ENCODE measurements at places on chromosomes 13 and 19.
A peak's percentile ranks its signal among the peaks of the same experiment; 100 is the strongest.

DNA sequence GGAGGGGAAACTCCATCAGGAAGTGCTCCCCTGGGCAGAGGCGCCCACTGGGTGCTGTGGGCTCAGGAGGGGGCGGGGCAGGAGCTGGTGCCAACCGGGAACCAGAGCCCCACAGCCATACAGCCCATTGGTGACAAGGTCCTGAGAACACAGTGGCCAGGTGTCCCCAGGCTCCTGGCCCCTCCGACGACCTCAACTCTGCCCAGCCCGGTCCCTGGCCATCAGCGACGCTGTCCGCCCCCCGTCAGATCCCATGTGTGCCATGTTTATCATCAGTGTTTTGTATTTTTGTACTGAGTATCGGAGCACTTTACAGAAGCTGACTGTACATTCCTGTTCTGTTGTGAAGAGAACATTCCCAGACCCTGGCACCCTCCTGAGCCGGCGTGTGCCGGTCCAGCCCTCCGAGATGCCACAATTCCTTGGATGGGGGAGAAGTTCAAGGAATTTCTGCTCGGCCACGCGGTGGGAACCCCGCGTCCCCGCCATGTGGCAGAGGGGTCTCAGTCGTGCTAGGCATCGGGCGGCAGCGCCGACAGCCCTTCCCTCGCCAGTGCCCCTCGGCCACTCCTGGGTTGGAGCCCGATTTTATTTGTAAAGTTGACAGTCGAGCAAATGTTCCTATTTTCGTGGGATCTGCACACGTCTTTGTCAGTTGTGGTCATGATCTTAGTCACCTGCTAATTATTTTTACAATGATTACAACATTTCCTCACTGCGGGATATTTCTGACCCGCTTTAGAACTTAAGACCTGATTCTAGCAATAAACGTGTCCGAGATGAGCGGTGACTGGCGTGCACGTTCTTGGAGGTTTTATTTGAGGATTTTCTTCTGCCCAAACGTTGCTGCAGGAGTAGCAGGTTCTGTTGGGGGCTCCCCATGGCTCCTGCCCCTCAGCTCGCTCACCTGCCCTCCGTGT is 16.9 kb downstream of the PEX11G start:
- DNase-seq = no peak

DNA sequence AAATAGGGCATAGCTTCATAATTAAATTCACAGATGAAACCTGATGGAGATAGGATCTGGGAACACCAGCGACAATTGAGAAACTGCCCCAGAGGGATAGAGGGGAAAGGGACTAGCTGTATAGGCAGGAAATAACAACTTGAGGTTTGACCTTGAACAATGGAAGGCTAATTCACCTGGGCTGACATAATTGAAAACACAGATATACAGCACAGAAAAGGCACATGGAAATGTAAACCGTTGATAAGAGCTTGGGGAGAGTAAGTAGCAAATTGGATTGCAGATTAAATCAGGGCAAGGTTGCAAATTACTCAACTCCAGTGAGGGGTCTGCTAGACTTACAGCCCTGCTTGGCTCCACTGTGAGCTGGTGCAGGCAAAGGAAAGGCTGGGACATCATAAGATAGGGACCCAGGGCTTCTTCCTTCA is 246.7 kb downstream of the DLEU7 start:
- DNase-seq = no peak

DNA sequence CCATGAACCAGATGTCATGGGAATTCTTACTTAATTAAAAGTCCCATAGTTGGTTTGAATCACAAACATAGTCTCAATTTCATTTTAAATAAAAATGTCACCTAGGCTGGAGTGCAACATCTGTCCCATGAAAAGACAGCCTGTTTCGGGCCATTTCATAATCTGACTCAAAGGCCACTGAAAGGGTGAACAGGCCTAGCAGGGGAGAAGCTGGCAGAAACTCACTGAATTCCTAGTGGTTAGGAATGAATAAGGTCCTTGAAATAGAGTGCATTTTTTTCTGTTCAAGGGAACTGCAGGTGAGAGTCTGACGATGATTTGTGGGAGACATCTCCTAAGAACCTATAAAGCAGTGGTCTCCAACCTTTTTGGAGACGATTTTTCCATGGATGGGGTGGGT is 44.0 kb upstream of the PCCA start:
- DNase-seq = no peak

GRCh38 chr19:1076951-1077350 is 10.0 kb downstream of the ARHGAP45 start:
- DNase-seq = peak; percentile 76

DNA sequence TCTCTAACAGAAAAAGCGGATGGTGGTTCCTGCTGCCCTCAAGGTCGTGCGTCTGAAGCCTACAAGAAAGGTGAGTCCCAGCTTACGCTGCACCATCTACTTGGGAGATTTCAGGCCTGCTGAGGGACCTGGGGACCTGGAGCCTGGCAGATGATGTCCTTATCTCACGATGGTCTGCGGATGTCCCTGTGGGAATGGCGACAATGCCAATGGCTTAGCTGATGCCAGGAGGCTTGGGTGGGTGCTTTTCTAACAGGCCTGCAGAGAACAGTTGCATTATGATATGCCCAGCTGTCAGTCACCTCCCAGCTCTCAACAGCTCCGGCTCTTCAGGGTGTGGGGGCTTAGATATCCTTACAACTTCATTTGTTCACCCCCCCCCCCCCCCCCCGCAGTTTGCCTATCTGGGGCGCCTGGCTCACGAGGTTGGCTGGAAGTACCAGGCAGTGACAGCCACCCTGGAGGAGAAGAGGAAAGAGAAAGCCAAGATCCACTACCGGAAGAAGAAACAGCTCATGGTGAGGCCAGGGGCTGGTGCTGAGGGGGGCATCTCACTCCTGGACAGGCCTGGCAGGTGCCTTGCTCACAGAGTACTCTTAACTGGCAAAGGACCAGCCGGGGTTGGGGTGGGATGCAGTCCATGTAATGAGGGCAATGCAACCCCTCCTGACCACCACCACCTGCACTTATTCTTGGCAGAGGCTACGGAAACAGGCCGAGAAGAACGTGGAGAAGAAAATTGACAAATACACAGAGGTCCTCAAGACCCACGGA is 3.8 kb downstream of the RPL13A start:
- DNase-seq = no peak

DNA sequence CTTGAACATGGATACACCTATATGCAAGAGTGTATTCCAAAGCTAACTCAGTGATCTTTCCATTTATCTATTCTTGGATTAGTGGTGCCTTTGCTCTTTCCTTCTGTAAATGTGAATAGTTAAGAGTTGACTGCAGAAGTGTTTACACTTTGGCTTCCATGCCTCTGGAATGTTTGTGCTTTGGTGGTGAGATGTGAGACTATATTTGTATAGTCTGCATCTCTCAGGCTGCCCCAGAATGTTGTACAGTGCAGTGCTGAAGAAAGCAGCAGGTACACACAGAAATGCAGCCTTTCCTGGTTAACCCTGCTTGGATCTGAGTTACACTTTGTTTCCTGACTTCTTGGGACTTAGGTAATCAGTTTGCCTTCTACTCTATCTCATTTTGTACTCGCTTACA is 90.2 kb downstream of the DNAJC15 start:
- no peak for DNase-seq

GRCh38 chr19:15244808-15245207 is 12.6 kb upstream of the EPHX3 start:
- DNase-seq = no peak

GRCh38 chr13:62014299-62014698 is 598.6 kb upstream of the PCDH20 start:
- DNase-seq = no peak

DNA sequence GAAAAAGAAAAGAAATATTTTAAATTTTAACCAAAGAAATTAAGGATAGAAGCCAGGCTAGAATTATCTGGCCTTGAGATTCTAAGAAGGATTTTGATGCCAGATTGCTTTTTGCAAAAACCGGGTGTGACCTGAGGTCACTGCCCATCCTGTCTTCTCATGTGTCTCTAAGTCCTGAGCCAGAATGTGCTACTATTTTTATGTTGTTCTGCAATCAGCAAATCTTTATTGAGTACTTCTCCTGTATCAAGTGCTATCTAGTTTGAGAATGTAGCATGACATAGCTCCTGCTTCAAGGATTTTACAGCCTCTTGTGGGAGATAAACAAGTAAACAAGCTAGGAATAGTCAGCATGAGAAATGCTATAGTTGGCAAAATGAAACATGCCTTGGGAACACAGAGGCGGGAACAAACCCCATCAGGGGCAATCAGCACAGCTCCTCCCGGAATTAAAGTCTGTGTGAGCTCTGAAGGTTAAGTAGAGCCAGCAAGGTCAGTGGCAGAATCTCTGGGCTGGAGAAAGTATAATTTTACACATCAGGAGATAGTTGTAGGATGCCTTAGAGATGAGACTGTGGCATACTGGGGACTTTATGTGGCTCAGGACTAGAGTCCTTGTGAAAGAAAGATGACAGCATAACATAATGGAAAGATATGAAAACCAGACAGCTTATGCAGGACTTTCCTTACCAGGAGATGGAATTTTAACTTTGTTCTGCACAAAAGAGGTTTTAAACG is 899.5 kb upstream of the SLC10A2 start:
- no peak for DNase-seq

GRCh38 chr13:58744686-58745085 is 1113.1 kb downstream of the PCDH17 start:
- no peak for DNase-seq

GRCh38 chr19:52331757-52332156 is 4.3 kb upstream of the ZNF610 start:
- no peak for DNase-seq

- no peak for DNase-seq
Measured at GRCh38 chr13:60627071-60627686, 230.2 kb downstream of the TDRD3 start.

DNA sequence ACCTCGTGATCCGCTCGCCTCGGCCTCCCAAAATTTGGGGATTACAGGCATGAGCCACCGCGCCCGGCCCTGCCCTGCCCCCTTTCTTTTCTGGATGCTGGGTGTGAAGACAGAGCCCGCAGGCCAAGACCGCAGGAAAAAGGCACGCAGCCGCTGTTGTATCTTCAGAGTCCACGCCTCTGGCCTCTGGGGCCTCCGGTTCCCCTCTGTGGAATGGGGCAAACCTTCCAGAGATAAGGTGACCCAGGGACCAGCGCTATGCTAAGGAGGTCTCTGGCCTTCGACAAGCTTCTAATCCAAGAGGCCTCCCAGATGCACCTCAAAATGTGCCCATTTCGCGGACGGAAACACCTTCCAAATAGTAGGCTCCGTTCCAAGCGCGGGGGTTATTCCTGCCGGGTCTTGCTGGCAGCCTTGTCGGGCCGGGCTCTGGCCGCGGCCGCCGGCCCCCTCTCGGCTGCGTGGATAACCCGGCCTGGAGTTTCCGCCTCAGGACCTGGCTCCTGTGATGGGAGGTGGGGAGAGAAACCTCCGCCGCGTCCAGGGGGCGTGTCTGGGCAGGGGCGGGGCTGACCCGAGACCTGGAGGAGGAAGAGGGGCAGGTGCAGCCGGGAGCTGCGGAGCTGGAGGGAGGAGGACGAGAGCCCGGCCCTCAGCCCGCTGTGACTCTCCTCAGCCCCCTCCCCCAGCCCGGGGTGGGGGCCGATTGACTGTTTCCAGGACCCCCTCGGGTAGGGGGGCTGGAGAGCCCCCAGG is 13.1 kb downstream of the TJP3 start:
- peak; percentile 83 for DNase-seq

GRCh38 chr19:47089767-47090350 is 23.7 kb downstream of the ZC3H4 start:
- no peak for DNase-seq

DNA sequence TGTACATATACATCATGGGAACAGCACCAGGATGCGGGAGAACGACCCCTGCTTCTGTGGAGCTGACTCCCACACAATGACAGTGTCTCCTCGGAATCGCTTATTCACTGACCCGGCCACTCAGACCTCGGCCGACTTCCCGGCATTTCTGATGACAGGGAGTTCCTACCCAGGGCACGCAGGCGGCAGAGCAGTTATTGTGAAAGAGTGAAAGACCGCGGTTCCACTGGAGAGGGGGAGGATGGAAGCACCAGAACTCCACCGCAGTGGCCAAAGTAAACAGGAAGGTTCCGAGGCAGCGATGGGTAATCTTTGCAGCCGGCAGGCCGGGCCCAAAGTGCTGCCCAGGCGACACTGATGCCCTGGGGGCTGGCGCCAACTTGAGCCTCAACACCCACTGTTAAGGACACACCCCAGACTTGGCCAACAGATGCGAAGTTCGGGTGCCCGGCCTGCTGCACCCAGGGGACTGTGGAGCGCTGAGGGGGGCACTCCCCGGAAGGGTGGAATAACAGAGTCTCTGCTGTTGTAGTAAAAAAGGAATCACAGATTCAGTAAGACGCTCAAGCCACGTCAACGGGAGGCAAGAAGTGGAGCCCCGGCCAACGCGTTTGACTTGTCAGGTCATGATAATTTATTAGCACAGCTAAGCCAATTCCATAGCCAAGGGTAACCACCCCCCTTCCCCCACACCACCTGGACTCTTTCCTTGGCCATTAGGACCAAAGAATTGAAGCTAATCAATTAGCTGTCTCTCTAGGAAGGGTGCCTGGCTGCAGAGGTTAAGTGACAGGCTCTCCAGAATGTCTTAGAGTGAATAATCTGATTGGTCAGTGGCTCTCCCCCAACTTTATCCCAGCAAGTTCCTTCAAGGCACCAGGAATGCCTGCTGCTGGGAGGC is 5.8 kb downstream of the MLLT1 start:
- DNase-seq = no peak
